NK-92 treated with Interleukin-12 subunit alpha and Interleukin-12 subunit beta, amount 100 ng/mL, for 24 hours (cell line): ENCODE measurements at places on chromosomes 6 and 20.
A peak's percentile ranks its signal among the peaks of the same experiment; 100 is the strongest.

- DNase-seq = no peak
Observed at GRCh38 chr6:109759098-109759955, 68.2 kb downstream of the FIG4 start.

DNA sequence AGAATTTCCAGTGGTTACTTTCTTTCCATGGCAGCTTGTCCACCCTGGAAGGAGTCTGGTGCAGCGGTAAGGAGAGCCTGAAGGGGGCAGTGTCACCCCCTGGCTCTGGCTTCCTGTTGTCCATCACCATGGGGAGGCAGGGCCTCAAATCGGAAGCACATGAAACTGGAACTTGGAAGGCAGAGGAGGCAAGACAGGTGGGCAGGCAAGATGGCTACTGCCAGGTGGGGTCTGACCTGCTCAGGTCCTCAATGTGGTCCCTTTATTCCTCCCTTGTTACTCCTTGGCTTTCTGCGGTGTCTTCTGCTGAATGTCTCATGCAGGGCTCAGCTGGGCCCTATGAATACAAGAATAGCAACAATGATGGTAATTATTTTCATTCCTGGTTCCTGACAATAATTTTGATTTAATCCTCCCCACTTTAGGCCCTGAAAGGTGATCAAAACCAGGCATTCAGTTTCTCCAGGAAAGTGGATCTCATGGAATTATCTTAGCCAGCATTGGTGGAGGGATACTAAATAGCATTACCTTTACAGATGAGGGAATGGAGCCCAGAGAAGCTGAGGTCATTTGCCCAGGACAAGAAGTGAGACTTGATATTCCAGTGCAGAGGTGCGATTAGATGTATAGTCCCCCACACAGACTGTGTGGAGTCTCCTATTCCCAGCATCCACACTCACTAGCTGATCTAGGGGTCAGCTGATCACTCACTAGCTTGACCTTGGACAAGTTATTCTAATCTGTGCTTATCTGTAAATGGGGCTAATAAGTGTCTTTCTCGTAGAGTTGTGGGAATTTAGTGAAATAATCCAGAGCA lies 17.6 kb upstream of the SNAI1 start:
- DNase-seq = no peak

GRCh38 chr6:111724505-111724904 lies 118.8 kb upstream of the TRAF3IP2 start:
- no peak for DNase-seq

- DNase-seq = no peak
Observed at GRCh38 chr20:37343212-37343993, 2.5 kb upstream of the SRC start.

DNA sequence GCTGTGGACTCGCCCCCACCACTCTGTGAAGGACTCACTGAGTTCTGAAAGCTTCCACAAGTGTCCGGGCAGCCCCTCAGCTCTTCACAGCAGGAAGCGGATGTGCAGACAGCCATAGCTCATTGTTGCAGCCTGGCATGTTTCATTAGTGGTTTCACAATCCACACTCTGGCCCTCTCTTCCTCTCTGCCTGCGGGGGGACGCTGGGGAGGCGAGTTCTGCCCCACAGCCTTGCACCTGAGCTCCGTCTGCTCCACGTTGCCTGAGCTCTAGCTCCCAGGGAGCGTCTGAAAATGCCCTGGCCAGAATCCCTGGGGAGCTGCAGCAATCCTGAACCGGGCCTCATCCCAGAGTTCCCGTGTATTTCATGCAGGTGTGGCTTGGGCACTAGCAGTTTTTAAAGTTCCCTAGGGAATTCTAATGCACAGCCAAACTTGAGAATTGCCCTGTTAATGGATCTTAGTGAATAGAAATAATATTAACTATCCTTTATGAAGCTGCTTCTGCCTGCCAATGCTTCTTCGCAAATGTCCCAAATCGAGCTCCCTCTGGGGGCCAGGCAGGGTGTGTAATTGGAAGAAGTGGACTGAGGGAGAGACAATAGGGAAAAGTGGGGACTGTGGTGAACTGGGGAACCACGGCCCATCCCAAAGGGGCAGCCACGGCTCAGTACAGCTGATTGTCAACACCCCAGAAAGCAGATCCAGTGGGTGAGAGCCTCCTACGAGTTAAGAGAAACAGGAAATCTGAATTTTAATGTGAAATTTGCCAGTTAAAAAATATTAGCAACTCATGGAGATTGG lies 51.5 kb downstream of the CTCFL start:
- peak; percentile 52 for DNase-seq

DNA sequence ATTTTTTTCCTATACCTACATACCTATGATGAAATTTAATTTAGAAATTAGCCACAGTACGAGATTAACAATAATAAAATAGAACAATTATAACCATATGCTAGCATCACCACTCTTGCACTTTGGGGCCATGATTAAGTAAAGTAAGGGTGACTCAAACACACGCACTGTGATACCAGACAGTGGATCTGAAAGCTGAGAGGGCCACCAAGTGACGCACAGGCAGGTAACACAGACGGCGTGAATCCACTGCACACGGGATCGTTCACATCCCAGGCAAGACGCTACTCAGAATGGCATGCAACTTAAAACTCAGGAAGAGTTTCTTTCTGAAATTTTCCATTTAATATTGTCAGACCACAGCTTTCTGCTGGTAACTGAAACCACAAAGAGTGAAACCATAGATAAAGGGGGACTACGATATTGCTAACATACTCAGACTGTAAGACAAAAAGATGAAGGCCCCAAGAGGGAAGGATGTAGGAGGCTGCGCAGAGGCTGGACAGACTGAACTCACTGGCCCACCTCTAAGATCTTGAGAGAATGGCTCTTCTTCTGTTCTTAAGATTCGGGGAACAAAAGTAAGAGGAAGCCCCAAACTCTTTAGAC lies 17.9 kb downstream of the RRBP1 start:
- DNase-seq = no peak

DNA sequence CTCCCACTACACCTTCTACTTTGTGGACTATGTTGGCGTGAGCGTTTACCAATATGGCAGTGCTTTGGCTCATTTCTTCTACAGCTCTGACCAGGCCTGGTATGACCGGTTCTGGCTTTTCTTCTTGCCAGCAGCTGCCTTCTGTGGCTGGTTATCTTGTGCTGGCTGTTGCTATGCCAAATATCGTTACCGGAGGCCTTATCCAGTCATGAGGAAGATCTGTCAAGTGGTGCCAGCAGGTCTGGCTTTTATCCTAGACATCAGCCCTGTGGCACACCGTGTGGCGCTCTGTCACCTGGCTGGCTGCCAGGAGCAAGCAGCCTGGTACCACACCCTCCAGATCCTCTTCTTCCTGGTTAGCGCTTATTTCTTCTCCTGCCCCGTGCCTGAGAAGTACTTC lies 16.5 kb upstream of the EFHC1 start:
- no peak for DNase-seq

DNA sequence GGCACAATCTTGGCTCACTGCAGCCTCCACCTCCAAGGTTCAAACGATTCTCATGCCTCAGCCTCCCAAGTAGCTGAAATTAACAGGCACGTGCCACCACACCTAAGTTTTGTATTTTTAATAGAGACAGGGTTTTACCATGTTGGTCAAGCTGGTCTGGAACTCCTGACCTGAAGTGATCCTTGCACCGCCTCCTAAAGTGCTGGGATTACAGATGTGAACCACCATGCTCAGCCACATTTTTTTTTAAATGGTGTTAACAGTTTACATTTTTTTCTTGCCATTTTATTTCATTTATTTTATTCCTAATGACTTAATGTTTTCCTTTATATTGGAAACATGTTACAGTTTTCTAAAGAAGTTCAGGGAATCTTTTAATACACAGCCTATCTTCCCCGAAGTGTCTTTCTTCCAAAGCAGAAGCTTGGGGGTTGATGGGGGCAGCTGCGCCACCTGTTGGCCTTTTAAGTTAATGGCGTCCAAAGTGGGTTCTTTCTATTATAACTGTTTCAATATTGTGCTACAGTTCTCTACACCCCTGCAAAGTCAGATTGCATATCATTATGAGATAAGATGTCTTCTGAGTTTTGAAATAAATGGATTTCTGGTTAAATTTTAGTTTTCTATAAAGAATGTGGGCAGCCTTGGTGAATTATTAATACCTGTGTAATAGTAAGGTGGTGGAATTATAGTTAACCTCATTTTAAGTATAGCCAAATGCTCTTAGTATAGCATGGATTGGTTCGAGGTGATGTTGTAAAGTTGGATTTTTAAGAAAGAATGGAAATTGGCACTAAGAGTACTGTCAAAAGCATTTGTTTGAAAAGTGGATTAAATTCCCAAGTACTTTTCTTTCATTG lies 42.0 kb upstream of the PLCG1 start:
- peak; percentile 4 for DNase-seq
